ENCODE measurements at places on chromosomes 5 and 9. TPM values are rescaled to one million over a fixed set of nuclear protein-coding genes. Genes with fewer than 3 reads are reported as not detected.

Gene LRRC70
- 0.68 TPM for polyA plus RNA-seq

Gene IL13
- polyA plus RNA-seq = not detected

Gene ANKRD31
- 0.15 TPM for polyA plus RNA-seq

Gene RAB3C
- polyA plus RNA-seq = 0.32 TPM

Measured in cardiac muscle cell (in vitro differentiated cells and primary cell).